Naive thymus-derived CD8-positive, alpha-beta T cell (primary cell): ENCODE measurements at places on chromosomes 5 and 9. TPM values are rescaled to one million over a fixed set of nuclear protein-coding genes. Genes with fewer than 3 reads are reported as not detected.

GRCh38 chr9:36451949-36452348 lies 51.9 kb upstream of the RNF38 start:
- H3K27ac ChIP-seq, result no peak overlapping the region
- DNase-seq, result no peak
- no peak overlapping the region for H3K4me3 ChIP-seq
- H3K27me3 ChIP-seq, result no peaks in the 10 kb centered on the region
- peaks cover 3% of the 10 kb centered on the region for H3K36me3 ChIP-seq

DNA sequence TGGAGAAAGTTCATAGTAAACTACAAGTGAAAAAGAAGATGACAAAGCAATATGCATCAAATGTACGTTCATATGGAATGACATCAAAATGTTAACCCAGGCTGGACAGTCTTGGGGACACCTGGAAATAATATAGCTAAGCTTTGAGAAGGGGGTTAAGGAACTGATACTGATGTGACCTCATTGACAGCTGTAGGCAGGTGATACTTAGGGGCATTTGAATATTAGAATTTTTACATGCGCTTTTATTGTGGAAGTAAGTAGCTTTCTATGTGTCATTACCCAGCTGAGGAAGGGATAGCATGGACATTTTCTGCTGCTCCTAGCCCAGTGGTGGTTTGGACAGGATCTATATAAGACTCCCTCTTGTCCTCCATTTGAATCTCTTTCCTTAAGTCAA lies 299.7 kb downstream of the CWC27 start:
- no peaks in the 10 kb centered on the region for H3K36me3 ChIP-seq
- no peak overlapping the region for H3K4me3 ChIP-seq
- DNase-seq, result no peak
- H3K27ac ChIP-seq, result no peak overlapping the region
- peaks cover 6% of the 10 kb centered on the region for H3K27me3 ChIP-seq
- H3K4me1 ChIP-seq, result no peaks in the 10 kb centered on the region

The SGCD gene
- total RNA-seq, result not detected

DNA sequence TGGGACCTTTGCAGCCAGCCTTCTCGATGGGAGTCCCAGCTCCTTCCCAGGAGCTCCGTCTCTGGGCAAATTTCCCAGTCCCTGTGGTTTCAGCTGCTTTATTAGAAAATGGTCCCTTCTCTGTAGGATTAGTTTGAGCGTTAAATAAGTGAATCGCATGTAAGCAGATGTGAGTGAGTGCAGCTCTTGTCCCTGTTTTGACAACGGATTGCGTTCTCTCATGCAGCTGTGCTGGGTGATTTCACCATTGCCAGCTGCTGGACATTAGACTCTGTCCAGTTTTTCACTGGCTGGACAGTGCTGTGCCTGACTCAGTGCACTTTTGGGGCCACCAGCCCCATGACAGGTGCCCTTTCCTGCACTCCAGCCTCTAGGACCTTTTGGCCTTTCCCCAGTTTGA lies 11.6 kb upstream of the CEL start:
- H3K36me3 ChIP-seq, result no peaks in the 10 kb centered on the region
- no peak for DNase-seq
- H3K27ac ChIP-seq, result no peak overlapping the region
- H3K4me3 ChIP-seq, result no peak overlapping the region
- no peaks in the 10 kb centered on the region for H3K27me3 ChIP-seq

The IL5 gene
- total RNA-seq, result not detected

DNA sequence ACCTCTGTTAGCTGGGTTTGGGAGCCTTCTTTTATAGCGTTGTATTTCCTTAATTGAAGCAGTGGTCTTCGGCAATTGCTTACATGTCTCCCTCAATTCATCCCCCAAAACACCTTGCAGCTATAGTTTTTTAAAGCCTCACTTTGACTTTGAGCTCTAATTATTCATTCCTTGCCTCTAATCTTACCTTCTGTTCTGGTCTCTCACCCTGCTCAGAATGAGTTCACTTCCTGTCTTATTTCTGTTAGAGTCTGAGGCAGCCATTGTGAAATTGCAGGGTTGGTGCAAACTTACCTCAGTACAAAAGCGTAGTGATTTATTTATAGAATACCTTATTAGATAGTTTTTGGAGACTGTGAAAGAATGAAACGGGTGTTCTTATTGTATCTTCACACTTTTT lies 35.0 kb downstream of the AOPEP start:
- H3K27me3 ChIP-seq, result no peaks in the 10 kb centered on the region
- DNase-seq, result no peak

DNA sequence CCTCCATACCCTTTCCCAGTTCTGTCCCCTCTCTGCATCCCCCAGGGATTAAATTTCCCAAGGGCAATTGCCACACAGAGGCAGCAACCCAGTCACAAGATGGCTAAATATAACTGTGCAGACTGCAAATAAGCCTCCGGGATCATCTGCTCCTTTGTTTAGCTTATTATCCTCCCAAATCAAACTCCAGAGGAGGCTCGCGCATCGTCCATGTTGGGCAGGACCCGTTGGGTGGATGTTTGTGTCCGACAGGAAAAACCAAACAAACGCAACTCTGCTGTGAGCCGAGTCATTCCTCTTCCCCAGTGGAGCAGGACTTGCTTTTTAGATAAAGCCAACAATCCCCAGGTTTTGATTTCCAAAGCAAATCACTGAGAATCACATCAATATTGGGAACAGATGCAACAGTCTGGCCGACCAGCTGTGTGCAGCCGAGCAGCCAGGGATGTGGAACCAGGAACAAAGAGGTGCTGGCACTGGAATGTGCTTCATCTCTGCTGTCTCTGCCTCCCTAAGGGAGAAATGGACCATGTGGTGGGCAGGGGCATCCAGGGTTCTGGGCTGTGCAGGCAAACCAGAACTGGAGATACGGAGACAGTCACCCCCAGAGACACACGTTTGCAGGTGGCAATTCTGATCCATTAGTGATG lies 89.8 kb downstream of the PTTG1 start:
- H3K4me1 ChIP-seq, result peaks cover 14% of the 10 kb centered on the region
- no peaks in the 10 kb centered on the region for H3K36me3 ChIP-seq
- H3K27ac ChIP-seq, result no peak overlapping the region
- peaks cover 14% of the 10 kb centered on the region for H3K27me3 ChIP-seq
- no peak for DNase-seq

DNA sequence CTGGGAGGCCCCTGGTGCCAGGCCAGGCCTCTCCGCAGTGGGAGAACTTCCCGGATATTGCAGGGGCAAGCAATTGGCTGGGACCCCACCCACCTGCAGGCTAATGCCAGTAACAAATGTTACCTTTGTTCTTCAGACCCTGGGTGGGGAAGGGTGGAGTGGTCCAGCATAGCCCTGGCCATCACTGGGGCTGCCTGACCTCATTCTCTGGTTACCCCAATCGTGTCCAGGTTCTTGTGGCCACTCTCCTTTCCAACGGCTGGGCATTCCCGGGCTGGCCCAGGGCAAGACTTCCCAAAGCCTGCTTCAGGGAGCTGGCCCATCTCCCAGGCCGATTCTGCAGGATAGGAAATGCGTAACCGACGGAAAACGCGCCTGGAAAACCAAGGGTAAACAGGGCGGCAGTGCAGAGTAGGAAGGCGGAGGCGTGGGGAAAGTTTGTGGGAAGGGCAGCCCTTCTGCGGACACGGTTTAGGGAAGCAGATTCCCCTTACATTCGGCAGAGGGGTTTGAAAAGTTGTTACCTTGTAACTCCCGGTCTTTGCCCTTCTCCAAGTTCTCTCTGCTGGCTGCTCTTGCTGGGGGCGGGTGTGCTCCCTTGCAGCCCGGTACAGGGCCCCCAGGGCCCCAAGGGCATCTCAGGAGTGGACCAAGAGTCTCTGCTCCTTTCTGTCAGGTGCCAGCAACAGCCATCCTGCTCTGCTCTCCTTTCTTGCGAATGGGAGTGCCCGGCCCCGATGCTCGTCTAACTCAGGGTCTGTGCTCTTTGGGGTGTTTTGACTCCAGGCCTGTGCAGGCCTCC lies 3.5 kb downstream of the NRARP start:
- H3K27me3 ChIP-seq, result peaks cover 38% of the 10 kb centered on the region
- no peak for DNase-seq
- H3K27ac ChIP-seq, result no peak overlapping the region
- H3K4me1 ChIP-seq, result peaks cover 19% of the 10 kb centered on the region
